ENCODE measurements at places on chromosomes 2 and 18.
A peak's percentile ranks its signal among the peaks of the same experiment; 100 is the strongest.

DNA sequence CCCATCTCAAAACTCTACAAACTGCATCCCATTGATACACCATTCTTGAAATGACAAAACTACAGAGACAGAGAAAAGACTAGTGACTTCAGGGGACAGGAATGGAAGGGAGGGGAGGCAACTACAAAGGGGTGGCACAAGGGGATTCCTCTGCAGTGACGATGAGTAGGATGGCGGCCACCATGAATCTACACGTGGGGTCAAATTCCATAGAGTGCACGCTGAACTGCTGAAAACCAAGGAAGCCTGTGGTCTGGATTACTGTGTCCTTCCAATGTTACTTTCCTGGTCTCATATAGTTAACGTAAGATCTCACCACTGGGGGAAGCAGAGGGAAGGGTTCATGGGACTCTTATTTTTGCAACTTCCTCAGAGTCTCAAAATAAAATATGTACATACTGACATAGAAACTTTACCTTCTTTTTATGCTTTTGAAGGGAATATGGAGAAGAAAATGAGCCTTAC lies 23.6 kb downstream of the COX7A2L start:
- no peak for DNase-seq

GRCh38 chr2:62010632-62011256 lies 105.3 kb downstream of the COMMD1 start:
- no peak for DNase-seq

DNA sequence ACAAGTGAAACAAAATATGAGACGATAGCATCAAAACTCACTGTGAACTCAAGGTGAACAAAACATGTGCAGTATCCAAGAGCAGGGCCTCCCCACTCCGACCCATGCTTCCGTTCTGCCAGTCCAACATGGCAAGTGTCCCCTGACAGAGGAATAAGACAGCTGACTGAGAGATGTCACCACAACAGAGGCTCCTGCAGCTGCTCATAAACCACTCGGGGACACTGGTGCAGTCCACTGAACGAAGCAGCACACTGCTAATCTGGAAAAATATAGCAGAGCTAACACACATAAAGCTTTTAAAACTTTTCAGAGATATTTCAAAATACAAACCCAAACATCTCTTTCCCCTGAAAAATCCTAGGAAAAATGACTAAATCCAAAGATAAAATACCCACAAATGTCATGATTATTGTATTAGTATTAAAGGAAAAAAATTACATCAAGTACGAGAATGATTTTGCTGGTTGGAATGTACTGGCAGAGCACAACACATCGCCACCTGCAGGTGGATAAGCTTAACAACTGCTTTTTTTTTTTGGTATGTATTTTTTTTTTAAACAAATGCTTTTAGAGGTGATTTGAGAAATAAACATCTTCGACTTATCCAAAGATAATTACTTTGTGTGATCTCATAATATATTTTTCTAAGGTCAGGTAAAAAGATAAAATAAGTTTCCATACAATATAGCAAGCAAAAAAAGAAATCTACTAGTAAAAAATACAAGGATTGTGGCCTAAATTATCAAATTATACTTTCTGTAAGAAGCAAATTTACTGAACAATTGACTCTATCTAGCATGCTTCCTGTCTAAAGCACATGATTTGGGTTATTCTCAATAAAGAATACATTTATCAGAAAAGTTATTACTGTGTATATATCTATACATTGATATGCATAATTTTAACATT lies 18.6 kb downstream of the THADA start:
- DNase-seq = no peak

DNA sequence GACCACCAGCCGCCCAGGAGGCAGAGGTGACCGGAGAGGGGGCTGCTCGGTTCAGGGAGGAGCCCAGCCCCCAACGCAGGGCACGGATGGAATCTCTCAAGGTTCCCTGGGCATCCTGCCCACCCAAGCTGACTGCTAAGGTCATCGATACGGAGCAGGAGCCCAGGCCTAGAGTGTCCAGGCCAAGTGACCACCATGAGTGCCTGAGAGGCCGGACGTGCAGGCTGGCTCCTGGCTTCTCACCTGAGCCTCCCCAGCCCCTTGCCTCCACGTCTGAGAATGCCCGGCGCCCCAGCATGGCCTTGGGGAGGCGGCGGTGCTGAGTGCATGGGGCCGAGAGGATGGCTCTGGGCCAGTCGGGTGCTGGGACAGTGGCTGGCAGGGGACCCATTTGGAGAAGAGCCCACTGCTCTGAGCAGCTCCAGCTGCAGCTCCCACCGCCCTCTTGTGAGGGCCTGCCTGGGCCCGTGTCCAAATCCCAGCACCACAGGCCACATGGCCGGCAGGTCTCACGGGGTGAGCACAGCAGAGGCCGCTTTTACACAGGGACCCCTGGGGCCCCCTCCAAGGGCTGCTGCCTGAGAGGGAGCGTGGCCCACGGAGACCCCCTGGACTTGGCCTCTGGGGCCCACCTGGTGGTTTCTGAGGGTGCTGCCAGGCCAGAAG lies 102.8 kb upstream of the CTDP1 start:
- DNase-seq = peak; percentile 88

DNA sequence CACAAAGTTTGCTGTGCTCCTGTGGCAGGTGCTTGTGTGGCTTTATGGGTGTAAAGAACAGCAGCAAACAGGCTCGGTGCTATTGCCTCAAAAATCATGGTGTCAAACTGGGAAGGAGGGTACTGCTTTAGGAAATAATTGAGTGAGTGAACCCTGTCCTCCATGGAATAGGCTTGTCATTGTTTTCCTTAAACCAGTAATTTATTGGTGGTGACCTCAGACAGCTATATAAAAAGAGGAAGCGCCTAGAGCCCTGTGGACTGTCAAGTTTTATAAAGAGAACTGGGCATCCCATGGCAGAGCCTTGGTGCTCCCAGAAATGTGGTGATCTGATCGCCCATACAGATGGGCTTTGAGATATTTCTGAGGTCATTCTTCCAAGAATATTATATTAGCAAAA lies 4.7 kb upstream of the CXCR4 start:
- DNase-seq = no peak

DNA sequence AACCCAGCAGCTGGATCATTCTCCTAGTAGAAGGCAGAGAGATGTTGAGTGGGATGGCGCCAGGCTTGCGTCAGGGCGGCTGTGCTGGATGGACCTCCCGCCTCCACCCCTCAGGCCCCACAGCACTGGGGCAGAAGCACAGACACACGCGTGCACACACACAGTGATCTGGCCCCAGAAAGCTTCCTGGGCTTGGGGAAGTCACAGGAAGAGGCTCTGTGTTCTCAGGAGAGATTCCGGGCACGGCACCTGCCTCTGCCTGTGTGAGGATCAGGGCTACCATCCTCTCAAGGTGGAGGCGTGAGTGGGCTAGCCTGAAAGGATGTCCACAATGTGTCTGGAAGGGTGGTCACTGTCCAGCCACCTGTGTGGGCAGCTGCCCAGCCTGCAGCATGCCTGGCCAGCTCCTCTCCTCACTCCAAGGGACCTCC lies 229.8 kb upstream of the HS6ST1 start:
- peak; percentile 82 for DNase-seq

- DNase-seq = no peak
Measured at GRCh38 chr2:57141269-57141668, 905.3 kb upstream of the VRK2 start.

- no peak for DNase-seq
Measured at GRCh38 chr2:235709124-235709813, 215.4 kb downstream of the AGAP1 start.

- no peak for DNase-seq
Measured at GRCh38 chr2:211258646-211259335, 702.4 kb downstream of the CPS1 start.

DNA sequence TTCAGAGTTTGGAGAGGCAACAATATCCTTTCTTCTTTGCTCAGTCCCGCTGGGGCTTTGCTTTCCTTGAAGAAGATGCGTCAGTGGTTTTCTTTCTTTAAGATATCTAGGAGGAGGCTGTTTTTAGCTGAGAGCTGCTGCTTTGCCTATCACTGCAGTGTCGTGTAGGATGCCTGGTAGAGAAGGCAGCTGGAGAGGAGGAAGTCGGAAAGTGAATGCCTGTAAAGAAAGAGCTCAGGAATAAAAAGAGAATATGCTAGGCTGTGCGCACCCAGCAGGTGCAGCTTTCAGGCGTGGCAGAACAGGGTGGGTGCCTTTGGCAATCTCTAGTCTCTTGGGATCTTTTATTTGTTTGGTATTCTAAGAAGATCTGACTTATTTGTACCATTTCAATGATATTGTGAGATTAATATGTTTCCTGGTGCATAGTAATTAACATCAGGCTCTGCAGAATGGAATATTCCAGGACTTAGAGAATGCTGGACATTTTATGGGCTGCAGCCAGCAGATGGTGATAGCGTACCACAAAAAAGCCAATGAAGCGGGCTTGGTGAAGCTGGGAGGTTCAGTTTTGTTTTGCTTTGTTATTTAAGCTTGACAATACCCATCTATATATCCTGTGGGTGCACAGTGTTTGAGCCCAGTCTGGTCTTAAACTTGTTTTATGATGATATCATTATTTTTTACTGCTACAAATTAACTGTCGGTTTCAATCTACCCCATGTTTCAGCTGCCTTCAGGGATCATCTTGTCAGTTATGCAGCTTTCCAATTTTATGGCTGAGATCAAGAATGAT lies 34.9 kb downstream of the CAVIN2 start:
- no peak for DNase-seq

- no peak for DNase-seq
Measured at GRCh38 chr2:142218471-142218870, 87.7 kb upstream of the LRP1B start.

DNA sequence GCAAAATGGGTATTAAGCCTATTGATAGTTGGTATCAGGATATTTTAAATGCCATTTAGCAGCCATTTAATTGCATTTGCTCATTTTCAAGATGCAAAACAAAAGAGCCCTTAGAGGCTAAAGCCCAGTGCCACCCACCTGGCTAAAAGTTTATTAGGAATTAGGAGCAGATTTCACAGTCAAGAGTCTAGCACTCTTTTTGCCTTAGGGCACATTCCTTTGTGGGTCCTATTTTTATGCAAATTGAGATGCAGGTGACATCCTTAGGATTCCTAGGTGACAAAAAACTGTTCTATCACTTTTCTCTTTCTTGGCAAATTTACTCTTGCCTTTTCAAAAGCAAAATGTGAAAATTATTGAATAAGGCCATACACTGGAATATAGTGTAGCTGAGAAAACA lies 42.0 kb downstream of the CTNNA2 start:
- no peak for DNase-seq

- no peak for DNase-seq
Measured at GRCh38 chr2:69811018-69811417, 18.4 kb upstream of the GMCL1 start.

GRCh38 chr18:73708591-73708990 lies 439.0 kb downstream of the FBXO15 start:
- no peak for DNase-seq

DNA sequence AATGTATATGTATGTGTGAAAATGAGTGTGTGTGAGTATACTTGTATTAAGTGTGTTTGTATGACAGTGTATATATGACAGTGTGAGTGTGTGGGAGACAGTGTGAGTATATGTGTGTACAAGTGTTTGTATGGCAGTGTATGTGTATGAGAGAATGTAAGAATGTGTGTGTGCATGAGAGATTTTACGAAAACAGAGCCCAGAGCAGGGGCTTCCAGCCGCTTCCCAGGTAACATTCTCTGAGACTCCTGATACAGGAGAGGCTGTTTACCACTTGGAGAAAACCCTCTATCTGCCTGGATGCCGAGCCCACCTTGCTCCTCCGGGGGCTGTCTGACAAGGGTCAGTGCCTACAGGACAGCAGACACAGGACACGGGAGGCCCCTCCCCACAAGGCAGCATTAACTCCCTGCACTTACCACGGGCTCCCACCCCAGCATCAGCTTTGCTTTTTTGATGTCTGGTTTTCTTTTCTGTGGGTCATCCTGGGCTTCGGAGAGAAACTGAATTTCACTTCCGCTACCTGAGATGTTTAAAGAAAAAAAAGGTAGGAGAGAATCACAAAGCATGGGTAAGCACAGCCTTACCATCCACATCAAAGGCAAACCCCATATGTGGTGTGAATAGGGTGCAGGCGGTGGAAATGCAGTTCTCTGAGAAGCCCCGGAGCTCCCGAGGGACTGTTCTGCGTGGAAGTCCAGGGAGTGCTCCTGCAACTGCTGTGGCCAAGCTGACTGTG lies 97.6 kb downstream of the UXS1 start:
- DNase-seq = no peak

- no peak for DNase-seq
Measured at GRCh38 chr2:74333175-74333574, 10.0 kb downstream of the SLC4A5 start.

DNA sequence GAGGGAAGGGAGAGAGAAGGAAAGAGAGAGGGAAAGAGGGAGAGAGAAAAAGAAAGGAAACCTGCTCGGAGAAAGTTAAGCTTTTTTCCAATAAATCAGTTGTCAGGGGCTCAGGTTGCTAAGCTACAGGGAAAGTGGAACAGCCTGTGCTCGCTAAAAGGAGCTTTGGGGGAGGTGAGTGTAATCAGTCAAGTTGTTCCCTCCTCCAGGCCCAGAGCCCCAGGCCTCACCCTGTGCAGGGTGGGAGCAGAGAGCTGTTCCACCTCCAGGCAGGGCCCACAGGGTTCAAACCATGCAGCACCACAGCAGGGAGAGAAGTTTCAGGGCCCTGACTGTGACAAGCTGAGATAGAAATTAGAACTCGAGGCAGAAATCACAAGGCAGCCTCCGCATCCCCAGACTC lies 56.4 kb upstream of the PPP1CB start:
- DNase-seq = no peak

- DNase-seq = no peak
Measured at GRCh38 chr2:230414302-230414701, 1.7 kb upstream of the SP100 start.

DNA sequence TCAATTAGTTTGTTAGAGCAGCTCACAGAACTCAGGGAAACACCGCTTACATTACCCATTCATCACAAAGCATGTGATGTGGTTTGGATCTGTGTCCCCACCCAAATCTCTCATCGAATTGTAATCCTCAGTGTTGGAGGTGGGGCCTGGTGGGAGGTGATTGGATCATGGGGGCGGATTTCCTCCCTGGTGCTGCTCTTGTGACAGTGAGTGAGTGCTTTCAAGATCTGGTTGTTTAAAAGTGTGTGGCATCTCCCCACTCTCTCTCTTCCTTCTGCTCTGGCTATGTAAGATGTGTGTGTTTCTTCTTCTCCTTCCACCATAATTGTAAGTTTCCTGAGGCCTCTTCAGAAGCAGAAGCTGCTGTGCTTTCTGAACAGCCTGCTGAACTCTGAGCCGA lies 63.5 kb upstream of the AGPS start:
- DNase-seq = no peak

DNA sequence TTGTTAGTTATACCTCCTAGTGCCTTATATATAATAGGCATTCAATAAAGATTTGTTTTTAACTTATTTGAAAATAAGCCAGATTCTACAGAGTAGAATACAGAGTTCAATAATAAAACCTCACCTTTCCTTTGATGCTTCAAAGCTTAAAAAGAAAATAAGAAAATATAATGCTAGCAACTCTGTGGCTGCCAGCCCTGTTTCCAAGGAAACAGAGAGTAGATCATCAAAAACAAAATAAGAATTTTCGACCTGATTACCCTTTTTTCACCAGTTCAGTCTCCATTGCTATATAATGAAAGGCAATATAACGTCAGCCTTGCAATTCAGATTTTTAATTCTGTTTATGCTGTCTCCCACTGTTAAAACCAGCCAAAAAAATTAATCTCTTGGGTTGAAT lies 8.9 kb upstream of the PGAP1 start:
- no peak for DNase-seq

GRCh38 chr18:51582551-51582950 lies 385.1 kb upstream of the MEX3C start:
- DNase-seq = no peak

GRCh38 chr2:6785493-6785892 lies 80.2 kb downstream of the CMPK2 start:
- DNase-seq = no peak
